NCI-H524 (cell line): ENCODE measurements at places on chromosomes 5 and 9.
A peak's percentile ranks its signal among the peaks of the same experiment; 100 is the strongest.

DNA sequence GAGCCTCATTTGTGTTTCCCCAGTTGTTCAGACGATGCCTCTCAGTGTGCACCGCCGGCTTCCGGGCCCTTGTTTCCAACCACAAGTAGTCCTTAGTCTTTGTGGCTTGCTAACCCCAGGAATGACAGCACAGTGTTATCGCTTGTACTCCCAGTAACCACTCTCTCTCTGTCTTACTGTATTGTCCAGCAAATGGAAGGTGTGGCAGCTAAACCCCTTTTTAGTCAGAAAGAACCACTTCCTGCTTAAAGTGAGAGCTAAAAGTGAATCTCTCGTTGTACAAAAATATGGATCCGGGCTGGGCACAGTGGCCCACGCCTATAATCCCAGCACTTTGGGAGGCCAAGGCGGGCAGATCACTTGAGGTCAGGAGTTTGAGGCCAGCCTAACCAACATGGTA lies 61.3 kb downstream of the ENC1 start:
- no peak for DNase-seq

- no peak for DNase-seq
Measured at GRCh38 chr5:99771296-99771695, 763.9 kb upstream of the FAM174A start.

- DNase-seq = no peak
Measured at GRCh38 chr9:14213504-14213903, 100.4 kb downstream of the NFIB start.

GRCh38 chr9:37667706-37668105 lies 17.0 kb downstream of the FRMPD1 start:
- peak; percentile 96 for DNase-seq

- DNase-seq = no peak
Measured at GRCh38 chr9:107178293-107178692, 104.8 kb upstream of the RAD23B start.

GRCh38 chr5:35436400-35437057 lies 181.1 kb upstream of the SPEF2 start:
- peak; percentile 65 for DNase-seq
